Thymus (tissue), 14 donors: ENCODE measurements at places on chromosomes 7 and 10. TPM values are rescaled to one million over a fixed set of nuclear protein-coding genes. Genes with fewer than 3 reads are reported as not detected.

Gene MRPS17
- 14.7 TPM for total RNA-seq

Gene SLC16A9
- 1.6 TPM for total RNA-seq

Gene TRPV5
- 0.05 TPM for total RNA-seq

Gene TMEM196
- total RNA-seq = 0.05 TPM

Gene GPR26
- 0.09 TPM for total RNA-seq

Gene PNLIP
- total RNA-seq = 0.09 TPM
